ENCODE measurements at places on chromosomes 6 and 20.

- DNase-seq, result no peak
Observed at GRCh38 chr6:3357678-3358077, 98.9 kb downstream of the PSMG4 start.

DNA sequence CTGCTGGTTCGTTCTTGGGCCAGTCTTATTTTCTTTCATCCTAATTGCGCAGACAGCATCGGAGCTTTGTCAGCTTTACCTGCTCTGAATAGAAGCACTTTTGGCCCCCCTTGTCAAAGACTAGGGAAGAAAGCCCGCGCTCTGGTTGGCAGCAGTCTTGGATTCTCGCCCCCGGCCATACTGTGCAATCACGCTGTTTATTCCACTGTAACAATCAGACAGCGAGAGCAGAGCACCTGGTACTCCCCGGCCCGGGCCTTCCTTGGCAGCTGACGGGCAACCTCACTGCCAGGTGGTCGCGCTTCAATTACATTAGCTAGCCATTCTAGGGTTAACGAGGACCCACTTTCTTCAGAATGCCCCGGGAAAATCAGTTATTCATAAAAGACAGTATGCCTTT lies 72.6 kb downstream of the INSM1 start:
- peak; percentile 86 for DNase-seq

- peak; percentile 36 for DNase-seq
Observed at GRCh38 chr6:166019214-166019613, 148.4 kb downstream of the TBXT start.

DNA sequence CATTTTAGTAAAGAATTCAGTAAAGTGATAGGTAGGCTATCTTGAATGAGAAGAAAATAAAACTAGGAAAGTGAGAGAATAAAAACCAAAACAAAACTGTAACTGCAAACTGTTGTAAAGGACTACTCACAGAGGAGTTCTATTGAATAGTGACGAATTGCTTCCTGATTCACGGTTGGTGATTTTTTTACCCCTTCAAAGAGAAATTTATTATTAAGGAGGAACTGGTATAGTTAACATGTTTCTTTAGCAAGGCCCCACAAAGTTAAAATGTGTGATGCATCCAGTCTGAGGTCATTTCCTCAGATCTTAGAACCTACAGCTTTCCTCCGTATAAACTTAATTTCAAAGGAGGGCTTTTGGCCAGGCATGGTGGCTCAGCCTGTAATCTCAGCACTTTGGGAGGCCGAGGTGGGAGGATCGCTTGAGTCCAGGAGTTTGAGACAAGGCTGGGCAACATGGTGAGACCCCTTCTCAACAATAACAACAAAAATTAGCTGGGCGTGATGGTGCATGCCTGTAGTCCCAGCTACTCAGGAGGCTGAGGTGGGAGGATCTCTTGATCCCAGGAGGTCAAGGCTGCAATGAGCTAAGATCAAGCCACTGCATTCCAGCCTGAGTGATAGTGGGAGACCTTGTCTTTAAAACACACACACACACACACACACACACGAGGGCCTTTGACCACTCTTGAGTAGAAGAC lies 8.3 kb downstream of the PRDM1 start:
- no peak for DNase-seq

DNA sequence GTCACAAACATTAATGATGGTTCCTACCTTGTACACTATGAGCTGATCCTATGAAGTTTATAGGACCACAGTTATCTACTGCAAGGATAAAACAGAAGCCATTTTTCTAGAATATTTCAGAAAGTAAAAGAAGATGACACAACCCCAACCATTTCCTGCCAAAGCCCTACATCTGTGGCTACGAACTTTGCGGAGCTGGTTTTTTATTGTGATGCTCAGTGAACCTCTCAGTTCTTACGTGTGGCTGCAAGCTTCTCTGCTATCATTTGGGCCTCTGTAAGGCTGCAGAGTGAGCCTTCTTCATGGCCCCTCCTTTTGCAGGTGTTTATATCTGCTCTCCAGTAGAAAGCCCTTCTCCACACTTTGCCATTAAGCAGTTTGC lies 17.8 kb upstream of the TAGAP start:
- no peak for DNase-seq

DNA sequence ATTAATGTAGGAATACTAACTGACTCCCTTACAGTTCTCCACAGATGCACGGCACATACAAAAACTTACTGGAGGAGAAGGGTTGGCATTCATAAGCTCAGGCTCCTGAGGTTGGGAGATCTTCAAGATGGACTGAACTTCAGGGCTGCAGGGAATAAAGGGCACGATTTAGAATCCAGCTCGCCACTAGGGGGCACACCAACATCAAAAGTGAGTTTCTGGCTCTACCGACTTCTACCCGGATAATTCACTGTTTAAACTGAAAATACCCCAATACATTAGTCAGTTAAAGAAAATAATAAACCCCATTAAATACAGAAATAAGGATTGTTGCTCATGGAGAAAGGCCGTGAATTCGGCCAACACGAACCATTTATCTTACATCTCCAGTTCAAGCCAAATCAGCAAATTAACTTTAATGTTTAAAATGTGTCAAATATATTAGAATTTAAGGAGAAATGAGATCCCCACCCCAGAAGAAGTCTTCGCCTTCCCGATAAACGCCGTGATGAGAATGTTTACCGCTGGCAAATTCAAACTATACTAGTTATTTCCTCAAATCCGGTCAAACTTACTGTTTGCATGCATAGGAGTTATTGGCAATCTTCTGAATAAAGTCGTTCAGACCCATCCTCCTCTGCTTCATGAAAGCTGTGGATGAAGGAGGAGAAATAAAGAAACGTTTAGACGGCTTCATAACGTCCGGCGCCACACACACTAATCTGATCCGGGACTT lies 121.7 kb upstream of the SLC2A12 start:
- DNase-seq, result peak; percentile 61

GRCh38 chr6:34324738-34325444 lies 67.6 kb downstream of the NUDT3 start:
- no peak for DNase-seq

GRCh38 chr6:1153696-1154245 lies 158.1 kb upstream of the FOXQ1 start:
- DNase-seq, result no peak

- DNase-seq, result no peak
Observed at GRCh38 chr20:63782051-63782471, 42.5 kb downstream of the SLC2A4RG start.

GRCh38 chr20:22241609-22242008 lies 342.8 kb downstream of the FOXA2 start:
- DNase-seq, result no peak

DNA sequence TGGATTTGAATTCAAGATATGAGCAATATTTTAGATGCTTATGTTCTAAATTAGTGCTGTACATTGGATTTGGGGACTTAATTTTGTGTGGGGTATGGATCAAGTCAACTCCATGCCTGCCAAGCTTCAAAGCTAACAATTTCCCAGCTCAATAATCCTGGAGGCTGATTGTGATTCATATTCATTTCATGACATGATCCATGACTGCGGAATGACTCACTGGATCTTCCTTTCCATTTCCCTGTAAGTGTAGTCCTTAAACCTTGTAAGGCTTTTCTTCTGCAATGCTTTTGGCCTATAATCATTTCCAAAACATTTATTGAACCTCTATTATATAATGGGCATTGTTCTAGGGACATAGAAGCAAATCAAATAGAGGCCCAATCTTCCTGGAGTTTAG lies 44.7 kb upstream of the CCN2 start:
- DNase-seq, result no peak
